Vagina (tissue), 2 donors: ENCODE measurements at places on chromosomes 11 and 22. TPM values are rescaled to one million over a fixed set of nuclear protein-coding genes. Genes with fewer than 3 reads are reported as not detected.

DNA sequence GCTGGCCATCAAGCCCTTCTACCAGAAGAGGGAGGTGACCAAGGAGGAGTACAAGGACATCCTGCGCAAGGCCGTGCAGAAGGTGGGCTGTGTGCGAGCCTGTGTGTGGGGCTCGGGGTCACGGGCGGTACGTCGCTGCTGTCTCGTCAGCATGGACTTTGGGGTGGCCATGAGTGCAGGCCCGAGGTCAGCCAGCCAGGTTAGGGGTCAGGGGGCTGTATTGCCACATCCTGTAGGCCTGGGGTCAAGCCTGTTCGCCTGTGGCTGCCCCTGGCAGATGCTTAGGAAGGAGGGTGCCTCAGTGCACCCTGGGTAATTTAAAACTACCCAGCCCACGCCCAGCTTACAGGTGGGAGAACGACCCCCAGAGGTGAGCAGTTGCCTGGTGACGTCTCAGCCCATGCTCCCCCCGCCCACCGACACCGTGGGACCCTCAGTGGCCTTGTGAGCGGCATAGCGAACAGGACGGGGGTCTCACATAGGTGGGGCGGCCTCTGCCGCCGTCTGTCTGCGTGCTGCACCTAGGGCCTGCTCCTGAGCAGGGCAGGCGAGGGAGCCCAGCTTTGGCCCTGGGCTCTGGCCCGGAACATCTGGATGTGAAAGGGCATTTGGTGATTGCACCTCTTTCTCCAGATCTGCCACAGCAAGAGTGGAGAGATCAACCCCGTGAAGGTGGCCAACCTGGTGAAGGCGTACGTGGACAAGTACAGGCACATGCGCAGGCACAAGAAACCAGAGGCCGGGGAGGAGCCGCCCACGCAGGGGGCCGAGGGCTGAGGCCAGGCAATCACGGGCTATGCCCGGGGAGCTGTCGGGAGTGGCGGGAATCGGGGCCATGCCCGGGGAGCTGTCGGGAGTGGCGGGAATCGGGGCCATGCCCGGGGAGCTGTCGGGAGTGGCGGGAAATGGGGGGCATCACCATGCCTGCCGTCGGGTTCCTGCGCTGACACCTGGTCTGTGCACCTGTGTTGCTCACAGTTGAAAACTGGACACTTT, 4.5 kb downstream of the IRF7 start:
- DNase-seq = no peak

- no peak for DNase-seq
Measured at GRCh38 chr11:17855531-17856290, 121.1 kb downstream of the KCNC1 start.

GRCh38 chr11:61846362-61847020, 18.4 kb downstream of the FADS2 start:
- DNase-seq = no peak

- DNase-seq = no peak
Measured at GRCh38 chr11:129973068-129973467, 29.6 kb downstream of the PRDM10 start.

Gene ART5
- 3.2 TPM for total RNA-seq

Gene WBP2NL
- total RNA-seq = 2.0 TPM

Gene ZNF70
- total RNA-seq = 4.9 TPM

Gene CERK
- 37.3 TPM for total RNA-seq
